ENCODE measurements at places on chromosomes 13 and 19.

- DNase-seq = no peak
Observed at GRCh38 chr19:308471-309205, 17.4 kb upstream of the PLPP2 start.

GRCh38 chr13:51928231-51928630 lies 66.5 kb downstream of the CCDC70 start:
- peak; percentile 29 for DNase-seq

GRCh38 chr19:33278403-33279269 lies 23.7 kb downstream of the CEBPA start:
- DNase-seq = no peak

DNA sequence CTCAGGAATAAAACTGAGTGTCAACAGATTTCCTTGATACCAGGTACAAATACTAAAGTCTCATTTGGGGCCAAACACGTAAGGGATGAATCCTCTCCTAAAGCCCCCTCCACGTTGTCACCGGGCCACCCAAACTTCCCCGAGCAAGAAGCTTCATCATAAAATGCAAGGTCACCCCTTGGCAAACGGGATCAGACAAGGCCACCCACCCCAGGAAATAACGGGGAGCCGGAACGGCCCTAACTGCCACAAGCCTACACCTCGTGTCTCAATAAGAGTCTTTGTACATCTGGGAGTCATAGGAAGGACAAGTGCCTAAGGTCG lies 717 bp downstream of the EEF2 start:
- DNase-seq = no peak

GRCh38 chr19:58453743-58454142 lies 2.3 kb downstream of the ZNF324B start:
- no peak for DNase-seq

- DNase-seq = no peak
Observed at GRCh38 chr19:33263325-33264023, 37.8 kb upstream of the SLC7A10 start.

DNA sequence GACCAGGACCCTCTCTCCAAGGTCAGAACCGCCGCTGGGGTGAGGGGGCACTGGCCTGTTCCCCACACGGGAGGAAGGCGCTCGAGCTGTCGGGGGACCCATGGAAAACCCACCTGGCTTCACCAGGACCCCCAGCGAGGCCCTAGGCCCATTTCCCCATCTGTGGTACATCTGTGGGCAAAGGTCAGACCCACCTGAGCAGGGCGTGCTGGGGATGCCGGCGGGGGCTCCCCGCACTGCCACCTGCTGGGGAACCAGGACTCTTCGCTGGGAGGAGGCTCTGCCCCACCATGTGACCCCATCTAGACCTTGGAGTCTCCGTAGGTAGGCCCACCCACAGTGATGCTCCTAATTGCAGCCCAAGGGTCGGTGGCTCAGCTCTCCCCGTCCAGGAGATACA lies 511 bp downstream of the WDR88 start:
- DNase-seq = no peak

GRCh38 chr13:51326777-51327176 lies 12.7 kb upstream of the SERPINE3 start:
- no peak for DNase-seq

- peak; percentile 59 for DNase-seq
Observed at GRCh38 chr13:23928985-23929384, 31.7 kb upstream of the C1QTNF9B start.

DNA sequence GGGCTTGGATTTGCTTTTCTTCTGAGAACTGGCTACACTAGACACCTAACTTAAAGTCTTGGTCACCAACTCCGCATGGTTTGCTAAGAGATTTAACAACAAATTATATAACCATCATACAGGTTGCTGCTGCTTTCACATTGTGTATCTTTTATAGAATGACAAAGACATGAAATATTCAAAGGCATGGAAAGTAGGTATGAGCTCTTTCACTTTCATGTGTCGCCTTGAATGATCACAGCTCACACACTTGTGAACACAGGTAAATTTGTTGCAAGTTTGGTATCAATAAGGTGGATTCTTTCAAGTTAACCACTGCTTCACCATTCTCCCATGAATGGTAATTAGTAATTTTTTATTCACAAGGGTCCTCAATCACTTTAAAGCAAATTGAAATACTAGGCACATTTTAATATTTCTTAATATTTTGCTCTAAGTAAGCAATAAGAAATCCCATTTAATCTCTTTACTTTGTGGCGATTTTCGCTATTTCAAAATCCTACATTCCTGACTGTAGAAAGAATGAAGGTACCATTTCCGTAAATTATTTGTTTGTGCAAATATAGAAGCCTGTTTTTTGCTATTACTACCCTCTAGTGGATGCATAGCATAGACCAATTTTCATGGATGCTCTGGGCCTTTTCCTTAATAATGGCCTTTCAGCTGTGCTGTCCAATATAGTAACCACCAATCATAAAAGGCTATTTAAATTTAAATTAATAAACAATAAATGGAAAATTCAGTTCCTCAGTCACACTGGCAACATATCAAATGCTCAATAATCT lies 45.5 kb upstream of the FREM2 start:
- DNase-seq = no peak

DNA sequence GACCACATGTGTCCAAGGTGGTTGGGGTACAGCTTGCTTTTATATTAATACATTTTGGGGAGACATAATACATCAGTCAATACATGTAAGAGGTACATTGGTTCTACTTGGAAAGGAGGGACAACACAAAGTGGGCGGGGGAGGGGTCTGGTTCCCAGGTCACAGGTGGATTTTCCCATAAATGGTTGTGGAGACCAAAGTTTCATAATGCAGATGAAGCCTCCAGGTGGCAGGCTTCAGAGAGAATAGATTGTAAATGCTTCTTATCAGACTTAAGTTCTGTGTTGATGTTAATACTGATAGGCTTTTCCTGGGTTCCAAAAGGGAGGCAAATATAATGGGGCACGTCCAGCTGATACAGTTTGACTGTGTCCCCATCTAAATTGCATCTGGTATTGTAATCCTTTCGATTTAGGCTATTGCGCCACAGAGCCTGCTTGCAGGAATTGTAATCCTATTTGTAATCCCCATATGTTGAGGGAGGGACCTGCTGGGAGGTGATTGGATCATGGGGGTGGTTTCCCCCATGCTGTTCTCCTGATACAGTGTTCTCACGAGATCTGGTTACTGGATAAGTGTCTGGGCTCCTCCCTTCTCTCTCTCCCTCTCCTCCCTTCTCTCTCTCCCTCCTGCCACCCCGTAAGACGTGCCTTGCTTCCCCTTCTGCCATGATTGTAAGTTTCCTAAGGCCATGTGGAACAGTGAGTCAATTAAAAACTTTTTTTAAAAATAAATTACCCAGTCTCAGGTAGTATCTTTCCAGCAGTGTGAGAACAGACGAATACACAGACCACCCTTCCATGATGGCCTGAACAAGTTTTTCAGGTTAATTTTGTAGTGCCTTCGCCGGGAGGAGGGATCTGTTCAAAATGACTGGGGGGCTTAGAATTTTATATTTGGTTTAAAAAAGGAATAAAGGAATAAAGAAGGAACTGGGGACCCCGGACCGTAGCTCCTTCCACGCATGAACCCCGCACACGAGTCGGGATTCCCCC lies 44.9 kb downstream of the ZNF823 start:
- DNase-seq = no peak

- no peak for DNase-seq
Observed at GRCh38 chr13:46861959-46862358, 34.9 kb downstream of the HTR2A start.

DNA sequence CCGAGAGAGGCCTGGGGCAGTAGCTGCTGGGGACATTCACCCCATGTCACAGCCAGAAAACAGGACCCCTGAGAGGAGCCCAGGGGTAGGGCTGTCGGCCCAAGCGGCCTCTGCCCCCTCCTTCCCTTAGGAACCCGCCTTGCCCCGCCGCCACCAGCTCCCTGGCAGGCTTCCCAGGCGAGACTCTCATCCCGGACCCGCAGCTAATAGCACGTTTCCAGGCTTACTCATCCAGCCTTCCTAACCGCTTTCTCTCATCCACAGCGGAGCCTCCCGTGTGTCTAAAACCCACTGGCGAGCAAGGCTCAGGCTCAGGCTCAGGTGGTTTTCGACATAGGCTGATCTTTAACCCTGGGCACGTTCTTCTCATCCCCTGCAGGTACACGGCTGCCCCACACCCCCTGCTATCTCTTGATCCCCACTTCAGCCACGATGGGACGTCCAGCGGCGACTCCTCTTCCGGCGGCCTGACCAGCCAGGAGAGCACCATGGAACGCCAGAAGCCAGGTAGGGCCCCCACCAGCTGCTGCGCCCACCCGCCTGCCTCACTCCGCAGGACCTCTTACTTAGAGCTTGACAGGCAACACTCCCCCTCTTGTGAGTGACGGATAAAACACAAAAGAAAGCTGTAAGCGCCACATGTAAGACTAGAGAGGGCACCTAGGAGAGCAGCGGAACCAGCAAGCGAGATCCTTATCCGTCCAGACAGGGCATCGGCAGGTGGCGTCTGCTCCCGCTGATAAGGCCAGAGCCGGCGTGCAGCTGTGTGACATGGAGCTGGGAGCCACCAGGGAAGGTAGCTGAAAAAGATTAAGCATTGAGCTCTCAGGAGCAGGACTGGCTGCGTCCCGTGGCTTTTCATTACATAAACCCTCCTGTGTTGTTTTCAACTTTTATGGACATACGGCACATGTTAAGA lies 71.3 kb downstream of the DPF1 start:
- no peak for DNase-seq

- no peak for DNase-seq
Observed at GRCh38 chr13:75341028-75341427, 140.9 kb downstream of the TBC1D4 start.

DNA sequence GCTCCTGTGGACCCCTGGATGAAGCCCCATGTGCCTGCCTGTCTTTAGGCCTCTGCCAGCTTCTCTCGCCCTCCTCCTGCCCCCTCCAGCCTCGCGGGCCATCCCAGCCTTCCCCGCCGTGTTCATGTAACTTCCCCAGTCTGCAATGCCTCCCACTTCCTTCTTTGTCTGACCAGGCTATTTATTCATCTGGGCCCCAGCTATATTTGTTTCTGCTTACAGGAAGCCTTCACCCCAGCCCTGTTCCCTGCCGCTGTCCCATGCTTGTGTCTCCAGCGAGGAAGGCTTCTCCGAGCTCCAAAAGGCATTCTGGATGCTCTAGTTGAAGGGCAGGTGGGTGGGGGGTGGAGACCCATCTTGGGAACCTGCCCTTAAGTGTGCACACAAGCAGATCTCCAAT lies 7.9 kb upstream of the C3 start:
- no peak for DNase-seq

- DNase-seq = no peak
Observed at GRCh38 chr19:6378486-6378885, 2.8 kb upstream of the PSPN start.

- DNase-seq = no peak
Observed at GRCh38 chr19:7393939-7394730, 45.4 kb downstream of the ARHGEF18 start.

GRCh38 chr19:39128516-39129079 lies 3.0 kb downstream of the PAK4 start:
- DNase-seq = no peak

- no peak for DNase-seq
Observed at GRCh38 chr19:38287604-38288003, 16.4 kb upstream of the C19orf33 start.

GRCh38 chr13:67437244-67437643 lies 207.1 kb upstream of the PCDH9 start:
- DNase-seq = no peak

Data from kidney epithelial cell (primary cell).